ENCODE measurements at places on chromosomes 3 and 15. TPM values are rescaled to one million over a fixed set of nuclear protein-coding genes. Genes with fewer than 3 reads are reported as not detected.
A peak's percentile ranks its signal among the peaks of the same experiment; 100 is the strongest.

GRCh38 chr15:90571063-90571541 is 41.4 kb downstream of the CRTC3 start:
- H3K36me3 ChIP-seq = no peaks in the 10 kb centered on the region
- no peaks in the 10 kb centered on the region for H3K27me3 ChIP-seq
- H3K4me3 ChIP-seq = no peak overlapping the region
- H3K27ac ChIP-seq = no peak overlapping the region
- peaks cover 2% of the 10 kb centered on the region for H3K4me1 ChIP-seq
- DNase-seq = peak; percentile 21

Gene RFTN1
- 26.7 TPM for total RNA-seq

Gene CACNA1D
- 0.17 TPM for total RNA-seq

DNA sequence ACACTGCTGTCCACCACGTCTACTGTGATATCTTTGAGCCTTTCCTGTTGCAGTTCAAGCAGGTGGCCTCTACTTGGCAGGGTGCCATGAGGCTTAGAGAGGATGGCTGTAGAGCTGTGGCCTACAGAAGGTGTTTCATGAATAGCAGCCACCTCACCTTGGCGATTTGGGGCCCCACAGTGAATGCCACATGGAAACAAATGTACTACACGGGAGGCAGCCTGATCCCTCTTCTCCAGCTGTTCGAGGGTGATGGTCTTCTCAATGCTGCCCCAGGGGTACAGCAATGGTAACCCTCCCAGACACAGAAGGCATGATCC is 70.7 kb downstream of the FAM43A start:
- no peak overlapping the region for H3K27ac ChIP-seq
- H3K4me1 ChIP-seq = no peaks in the 10 kb centered on the region
- no peaks in the 10 kb centered on the region for H3K36me3 ChIP-seq
- peaks cover 11% of the 10 kb centered on the region for H3K27me3 ChIP-seq
- no peak overlapping the region for H3K4me3 ChIP-seq
- DNase-seq = no peak

GRCh38 chr3:67048067-67048714 is 50.1 kb downstream of the KBTBD8 start:
- H3K4me1 ChIP-seq = peaks cover 2% of the 10 kb centered on the region
- no peak overlapping the region for H3K27ac ChIP-seq
- no peak overlapping the region for H3K4me3 ChIP-seq
- DNase-seq = no peak
- H3K36me3 ChIP-seq = no peaks in the 10 kb centered on the region
- no peaks in the 10 kb centered on the region for H3K27me3 ChIP-seq

DNA sequence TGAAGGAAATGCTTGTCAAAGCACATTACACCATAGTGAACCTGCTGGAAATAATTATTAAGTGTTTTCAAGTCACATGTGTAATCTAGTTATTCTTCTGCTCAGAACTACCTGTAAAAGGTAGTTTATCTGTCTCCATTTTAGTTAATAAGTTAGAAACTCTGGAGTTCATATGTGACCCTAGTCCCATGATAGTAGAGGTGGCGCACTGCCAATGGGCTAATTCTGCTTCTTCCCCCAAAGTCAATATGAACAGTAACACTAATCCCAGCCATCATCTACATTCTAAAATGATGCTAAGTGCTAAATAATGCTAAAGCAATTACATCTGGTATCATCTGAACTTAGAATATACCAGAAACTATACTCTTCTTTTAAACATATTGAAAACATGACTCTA is 361.0 kb upstream of the NECTIN3 start:
- H3K4me1 ChIP-seq = no peaks in the 10 kb centered on the region
- no peak overlapping the region for H3K4me3 ChIP-seq
- no peaks in the 10 kb centered on the region for H3K36me3 ChIP-seq
- no peaks in the 10 kb centered on the region for H3K27me3 ChIP-seq
- no peak for DNase-seq

Gene TRH
- not detected for total RNA-seq

Gene ASB14
- total RNA-seq = not detected

DNA sequence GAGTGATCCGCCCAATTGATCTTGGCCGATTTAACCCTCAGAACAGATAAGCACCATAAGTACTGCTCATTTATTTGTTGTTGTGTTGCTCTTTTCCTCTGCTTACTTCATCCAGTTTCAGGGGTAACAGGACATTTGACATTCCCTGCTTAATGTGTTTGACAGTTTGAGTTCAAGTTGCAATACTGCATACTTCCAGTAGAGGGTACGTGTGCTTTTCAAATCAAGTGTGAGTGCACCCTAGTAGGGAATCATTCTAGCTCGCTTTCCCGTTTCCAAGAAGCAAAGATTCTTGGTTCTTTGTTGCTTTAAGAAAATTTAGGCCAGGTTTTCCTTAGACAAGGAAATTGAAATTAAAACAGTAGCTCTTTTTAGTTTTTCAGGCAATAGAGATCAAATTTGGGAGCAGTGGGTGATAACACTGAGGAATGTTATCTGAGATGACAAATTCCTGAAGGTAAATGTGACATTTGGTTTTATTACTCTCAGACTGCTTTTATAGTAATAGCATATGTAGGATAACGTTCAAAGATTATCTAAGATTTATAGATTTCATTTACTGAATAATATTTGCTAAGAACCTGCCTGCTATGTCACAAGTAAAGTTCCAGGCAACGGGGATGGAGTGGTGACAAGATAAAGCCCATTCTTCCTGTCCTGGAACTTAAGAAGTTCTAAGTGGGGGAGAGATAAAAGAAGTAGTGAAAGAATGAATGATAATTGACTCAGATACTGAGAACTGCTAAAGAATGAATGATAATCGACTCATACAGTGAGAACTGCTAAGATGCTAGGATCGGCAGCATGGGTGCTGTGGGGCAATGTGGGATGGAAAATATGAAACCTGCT is 73.3 kb downstream of the SYNPR start:
- H3K27ac ChIP-seq = no peak overlapping the region
- no peaks in the 10 kb centered on the region for H3K36me3 ChIP-seq
- no peak overlapping the region for H3K4me3 ChIP-seq
- DNase-seq = peak; percentile 76
- H3K27me3 ChIP-seq = no peaks in the 10 kb centered on the region
- no peaks in the 10 kb centered on the region for H3K4me1 ChIP-seq

Gene SH2D7
- total RNA-seq = not detected

Gene CAMP
- not detected for total RNA-seq

DNA sequence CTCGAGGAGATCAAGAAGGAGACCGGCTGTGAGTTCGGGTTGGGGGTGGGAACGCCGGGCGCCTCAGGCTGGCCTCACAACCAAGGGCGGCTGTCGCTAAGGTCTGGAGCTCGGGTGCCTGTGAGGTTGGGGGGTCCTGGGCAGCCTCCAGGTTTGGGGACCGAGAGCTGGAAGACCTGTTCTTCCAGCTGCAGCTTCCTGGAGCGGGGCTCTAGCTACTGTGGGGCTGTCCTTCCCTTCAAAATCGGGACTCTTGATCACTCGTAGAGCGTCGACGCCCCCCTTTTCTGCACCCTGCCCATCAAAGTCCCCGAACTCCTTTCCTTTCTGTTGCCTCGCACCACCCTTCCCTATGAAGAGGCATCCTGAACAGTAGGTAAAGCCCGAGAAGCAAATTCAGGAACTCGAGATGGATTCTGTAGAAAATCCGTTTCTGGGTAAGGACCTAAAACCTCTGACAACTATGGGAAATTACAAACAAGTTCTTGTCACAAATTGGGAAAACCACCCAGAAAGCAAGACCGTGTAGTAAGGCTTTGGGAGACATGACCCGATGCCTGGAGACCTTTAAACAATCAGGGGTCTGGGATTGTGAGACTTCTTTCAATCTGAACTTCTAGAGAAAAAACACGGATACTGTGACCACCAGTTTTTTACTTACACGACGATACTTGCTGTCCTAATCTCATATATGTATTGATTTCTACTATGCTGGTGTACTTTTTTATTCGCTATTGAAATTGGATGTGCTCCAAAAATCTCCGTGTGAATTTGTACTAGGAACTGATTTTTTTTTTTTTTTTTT is 556 bp downstream of the CHP1 start:
- H3K4me3 ChIP-seq = peak overlapping the region; percentile 94
- no peaks in the 10 kb centered on the region for H3K27me3 ChIP-seq
- peak; percentile 19 for DNase-seq
- H3K4me1 ChIP-seq = no peaks in the 10 kb centered on the region
- peak overlapping the region; percentile 96 for H3K27ac ChIP-seq
- H3K36me3 ChIP-seq = no peaks in the 10 kb centered on the region

Gene CCDC54
- not detected for total RNA-seq

Gene CCR9
- total RNA-seq = not detected

GRCh38 chr15:68356778-68357177 is 75.2 kb downstream of the ITGA11 start:
- H3K27me3 ChIP-seq = no peaks in the 10 kb centered on the region
- H3K4me1 ChIP-seq = peaks cover 16% of the 10 kb centered on the region
- H3K27ac ChIP-seq = no peak overlapping the region
- DNase-seq = no peak

Gene ZMYND10
- total RNA-seq = 0.26 TPM

GRCh38 chr3:160725338-160725737 is 30.7 kb upstream of the PPM1L start:
- no peak for DNase-seq
- no peaks in the 10 kb centered on the region for H3K4me1 ChIP-seq
- H3K27ac ChIP-seq = no peak overlapping the region
- H3K27me3 ChIP-seq = no peaks in the 10 kb centered on the region
- no peaks in the 10 kb centered on the region for H3K36me3 ChIP-seq

DNA sequence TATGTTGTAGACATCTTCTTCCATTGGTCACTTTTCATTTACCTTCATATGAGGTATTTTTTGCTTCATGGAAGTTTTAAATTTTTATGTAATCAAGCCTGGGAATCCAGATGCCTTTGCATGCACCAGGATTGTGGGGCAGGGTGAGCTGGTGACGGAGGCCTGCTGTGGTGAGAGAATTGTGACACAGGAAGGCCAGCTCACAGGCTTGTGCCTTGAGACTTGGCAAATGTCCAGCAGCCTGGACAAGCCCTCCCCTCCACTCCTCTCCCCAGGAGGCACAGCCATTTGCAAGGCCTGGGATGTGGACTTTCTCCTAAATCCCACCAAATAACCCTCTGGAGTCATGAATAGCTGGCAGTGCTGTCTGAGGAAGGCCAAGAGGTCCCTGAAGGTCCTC is 67.4 kb downstream of the RHCG start:
- peaks cover 4% of the 10 kb centered on the region for H3K27me3 ChIP-seq
- H3K4me1 ChIP-seq = no peaks in the 10 kb centered on the region
- H3K27ac ChIP-seq = no peak overlapping the region
- no peak for DNase-seq

DNA sequence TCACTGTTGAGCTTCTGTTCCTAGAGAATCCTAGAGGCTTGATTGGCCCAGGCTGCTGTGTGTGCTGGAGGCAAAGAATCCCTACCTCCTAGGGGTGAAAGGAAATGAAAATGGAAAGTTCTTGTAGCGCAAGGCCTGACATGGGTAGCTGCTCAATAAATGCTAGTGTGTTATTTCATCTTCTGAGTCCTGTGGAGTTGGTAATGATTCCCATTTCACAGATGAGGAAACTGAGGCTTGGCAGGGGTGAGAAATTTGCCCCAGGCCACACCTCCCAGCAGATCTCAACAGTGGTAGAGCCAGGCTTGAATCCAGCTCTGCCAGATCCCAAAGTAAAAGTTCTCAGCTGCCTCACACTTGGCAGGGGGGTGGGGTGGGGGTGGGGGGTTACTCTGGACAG is 26.1 kb downstream of the HDAC11 start:
- peaks cover 2% of the 10 kb centered on the region for H3K4me1 ChIP-seq
- no peaks in the 10 kb centered on the region for H3K27me3 ChIP-seq
- no peak overlapping the region for H3K4me3 ChIP-seq
- DNase-seq = no peak

DNA sequence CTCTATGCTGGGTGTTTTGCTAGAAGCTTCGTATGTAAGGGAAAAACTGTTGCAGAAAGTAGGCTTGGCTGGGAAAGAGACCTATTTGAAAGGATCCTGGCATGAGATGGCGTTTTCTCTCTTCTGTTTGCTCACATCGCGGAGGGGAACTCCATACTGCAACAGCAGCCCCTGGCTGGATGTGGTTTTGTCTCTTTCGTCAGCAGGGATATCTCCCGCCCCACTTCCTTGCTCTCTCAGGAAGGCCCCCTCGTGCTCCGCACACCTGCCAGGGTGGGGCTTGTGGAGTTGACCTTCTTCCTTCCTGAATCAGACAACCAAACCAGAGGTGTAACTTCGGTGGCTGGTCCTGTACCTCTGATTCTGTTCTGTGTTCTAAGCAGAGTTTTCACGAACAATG is 26.4 kb upstream of the MYZAP start:
- no peak overlapping the region for H3K4me3 ChIP-seq
- no peak for DNase-seq
- H3K36me3 ChIP-seq = no peaks in the 10 kb centered on the region
- no peak overlapping the region for H3K27ac ChIP-seq

DNA sequence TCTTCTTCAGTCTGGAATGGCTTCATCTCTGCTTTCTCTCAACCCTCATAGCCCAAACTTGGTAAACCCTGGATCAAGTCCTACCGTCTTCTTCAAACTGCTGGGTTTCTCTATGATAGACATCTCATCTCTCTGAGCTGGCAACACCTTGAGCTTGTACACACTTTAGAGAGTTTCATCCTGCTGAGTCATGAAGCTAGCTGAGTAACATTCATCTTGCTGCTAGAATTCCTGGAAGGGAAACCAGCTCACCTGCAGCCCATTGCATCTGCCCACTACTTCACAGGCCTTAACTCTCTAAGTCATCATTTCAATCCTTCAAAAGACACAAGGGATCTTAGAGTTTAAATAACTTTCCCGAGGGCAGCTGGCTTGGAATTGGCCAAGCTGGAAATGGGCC is 175.5 kb upstream of the RORA start:
- no peak overlapping the region for H3K4me3 ChIP-seq
- no peaks in the 10 kb centered on the region for H3K4me1 ChIP-seq
- no peaks in the 10 kb centered on the region for H3K36me3 ChIP-seq
- H3K27ac ChIP-seq = no peak overlapping the region
- H3K27me3 ChIP-seq = no peaks in the 10 kb centered on the region

- H3K36me3 ChIP-seq = no peaks in the 10 kb centered on the region
- H3K4me1 ChIP-seq = no peaks in the 10 kb centered on the region
- no peak overlapping the region for H3K4me3 ChIP-seq
These were observed 8.1 kb upstream of the PCOLCE2 start for GRCh38 chr3:142896996-142897395.

DNA sequence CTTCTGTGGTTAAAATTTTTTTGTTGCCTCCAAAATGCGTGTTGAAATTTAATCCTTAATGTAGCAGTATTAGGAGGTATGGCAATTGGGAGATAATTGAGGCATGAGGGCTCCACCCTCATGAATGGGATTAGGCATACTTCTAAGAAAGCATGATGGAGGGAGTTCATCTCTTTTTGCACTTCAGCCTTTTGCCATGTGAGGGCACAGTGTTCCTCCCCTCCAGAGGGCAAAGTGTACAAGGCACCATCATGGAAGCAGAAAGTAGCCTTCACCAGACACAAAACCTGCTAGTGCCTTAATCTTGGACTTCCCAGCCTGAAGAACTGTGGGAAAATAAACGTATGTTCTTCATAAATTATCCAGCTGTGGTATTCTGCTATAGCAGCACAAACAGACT is 429.5 kb downstream of the ZIC1 start:
- no peak overlapping the region for H3K4me3 ChIP-seq
- no peaks in the 10 kb centered on the region for H3K4me1 ChIP-seq
- peak; percentile 5 for DNase-seq
- no peaks in the 10 kb centered on the region for H3K27me3 ChIP-seq

GRCh38 chr3:138594935-138595610 is 1.0 kb upstream of the CEP70 start:
- H3K27ac ChIP-seq = peak overlapping the region; percentile 63
- H3K36me3 ChIP-seq = no peaks in the 10 kb centered on the region
- no peak for DNase-seq
- no peak overlapping the region for H3K4me3 ChIP-seq
- peaks cover 4% of the 10 kb centered on the region for H3K4me1 ChIP-seq

- no peaks in the 10 kb centered on the region for H3K27me3 ChIP-seq
- no peaks in the 10 kb centered on the region for H3K4me1 ChIP-seq
- no peak overlapping the region for H3K27ac ChIP-seq
- H3K36me3 ChIP-seq = no peaks in the 10 kb centered on the region
- H3K4me3 ChIP-seq = no peak overlapping the region
These were observed 166.9 kb downstream of the TNIK start for GRCh38 chr3:171293142-171293782.

Gene AGTR1
- 1.5 TPM for total RNA-seq

All from fibroblast of lung (primary cell).